ENCODE measurements at places on chromosomes 5 and 9.
A peak's percentile ranks its signal among the peaks of the same experiment; 100 is the strongest.

DNA sequence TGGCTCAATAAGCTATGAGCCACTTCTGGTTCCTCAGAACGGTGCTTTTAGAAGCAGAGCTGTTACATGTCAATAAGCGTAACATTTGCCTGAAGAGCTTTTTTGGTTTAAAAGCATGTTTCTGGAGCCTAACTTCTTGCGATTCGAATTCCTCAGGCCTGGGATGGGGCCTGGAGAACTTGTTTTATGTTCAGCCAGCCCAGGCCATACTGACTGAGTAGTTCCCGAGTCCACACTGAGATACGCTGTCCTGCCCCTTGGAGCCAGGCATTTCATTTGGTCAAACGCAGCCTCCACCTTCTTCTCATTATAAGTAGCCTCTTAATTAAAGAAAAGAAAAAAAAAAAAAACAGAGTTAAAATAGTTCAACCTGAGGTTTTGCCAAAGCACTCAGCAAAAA, 260.6 kb upstream of the ANKRD55 start:
- DNase-seq: no peak

- no peak for DNase-seq
These were observed 83.4 kb downstream of the GCNT1 start for GRCh38 chr9:76542360-76542759.

GRCh38 chr5:65753189-65753588, 31.2 kb downstream of the NLN start:
- DNase-seq: no peak

- no peak for DNase-seq
These were observed 7.3 kb downstream of the C1QTNF3 start for GRCh38 chr5:34035756-34036155.

DNA sequence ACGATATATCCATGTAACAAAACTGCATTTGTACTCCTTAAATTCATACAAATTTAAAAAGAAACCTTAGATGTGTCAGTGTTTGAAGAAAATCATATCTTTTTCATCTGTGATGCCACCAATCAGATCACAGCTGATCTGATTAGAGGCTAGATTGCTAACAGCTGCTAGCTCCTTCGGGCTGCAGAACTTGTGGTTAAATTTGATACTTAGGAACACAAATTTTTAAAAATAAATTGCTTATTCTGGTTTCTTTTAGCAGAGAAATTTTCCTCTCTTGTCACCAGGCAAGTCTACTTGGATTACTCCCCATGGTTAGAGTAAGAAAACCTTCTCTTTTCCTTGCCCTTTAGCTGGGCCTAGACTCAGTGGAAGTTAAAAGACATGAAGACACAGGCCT, 94.6 kb upstream of the RANBP6 start:
- DNase-seq: no peak

- peak; percentile 74 for DNase-seq
These were observed 99.2 kb upstream of the SPATA31C2 start for GRCh38 chr9:88237479-88237961.

DNA sequence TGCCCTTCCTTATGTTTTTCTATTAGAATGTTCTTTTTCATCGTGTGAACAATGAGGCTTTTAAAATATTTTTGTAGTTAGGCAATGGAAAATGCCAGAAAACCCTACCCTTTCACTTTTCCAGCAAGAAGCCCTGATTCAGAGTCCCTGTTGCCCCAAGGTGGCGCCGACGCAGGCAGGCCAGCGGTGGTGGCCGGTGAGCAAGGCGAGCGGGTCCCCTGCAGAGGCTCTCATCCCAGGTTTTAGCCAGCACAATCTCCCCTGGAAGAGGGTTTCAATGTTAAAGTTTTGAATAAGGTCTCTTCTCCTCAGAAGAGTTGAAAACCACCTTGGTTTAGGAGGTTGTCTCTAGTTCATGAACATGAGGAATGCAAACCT, 40.8 kb upstream of the CKMT2 start:
- DNase-seq: no peak

GRCh38 chr9:133142684-133143622, 20.8 kb downstream of the GBGT1 start:
- no peak for DNase-seq

DNA sequence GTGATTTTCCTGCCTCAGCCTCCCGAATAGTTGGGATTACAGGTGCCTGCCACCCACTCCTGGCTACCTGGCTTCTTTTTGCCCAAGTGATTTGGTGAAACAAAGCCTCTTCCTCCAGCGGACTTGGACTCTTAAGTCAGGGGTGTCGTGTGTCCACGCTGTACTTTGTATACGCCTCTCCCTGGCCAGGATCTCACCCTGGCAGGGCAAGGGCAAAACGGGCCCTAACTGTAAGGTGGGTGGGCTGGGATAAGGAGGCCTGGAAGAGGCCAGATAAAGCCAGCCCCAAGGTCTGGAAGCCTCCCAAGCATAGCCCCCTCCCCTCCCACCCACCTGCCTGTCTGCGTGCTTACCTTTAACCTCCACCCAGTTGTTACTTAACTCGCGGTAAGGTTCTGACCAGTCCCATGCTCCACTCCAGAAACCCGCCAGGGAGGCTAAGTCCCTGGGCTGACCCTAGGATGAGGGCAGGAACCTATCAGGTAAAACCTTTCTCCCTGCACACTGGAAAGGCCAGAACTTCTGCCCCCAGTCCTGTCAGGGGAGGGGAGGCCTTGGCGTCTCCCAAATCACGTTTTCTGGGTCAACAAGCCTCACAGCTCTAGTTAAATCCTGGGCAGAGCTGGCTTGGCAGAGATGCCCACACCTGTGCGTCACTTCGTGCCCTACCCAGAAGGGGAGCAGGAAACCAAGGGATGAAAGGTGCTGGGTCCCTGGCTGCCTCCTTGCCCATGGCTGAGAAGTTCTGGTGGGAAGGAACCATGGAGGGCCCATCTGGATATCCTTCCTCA, 8.4 kb downstream of the CDK9 start:
- no peak for DNase-seq

GRCh38 chr9:75911390-75911789, 20.9 kb downstream of the PCSK5 start:
- DNase-seq: no peak

- DNase-seq: peak; percentile 68
These were observed 69.8 kb upstream of the CCDC112 start for GRCh38 chr5:115366223-115366622.

GRCh38 chr5:94751460-94751859, 133.0 kb downstream of the SLF1 start:
- no peak for DNase-seq

DNA sequence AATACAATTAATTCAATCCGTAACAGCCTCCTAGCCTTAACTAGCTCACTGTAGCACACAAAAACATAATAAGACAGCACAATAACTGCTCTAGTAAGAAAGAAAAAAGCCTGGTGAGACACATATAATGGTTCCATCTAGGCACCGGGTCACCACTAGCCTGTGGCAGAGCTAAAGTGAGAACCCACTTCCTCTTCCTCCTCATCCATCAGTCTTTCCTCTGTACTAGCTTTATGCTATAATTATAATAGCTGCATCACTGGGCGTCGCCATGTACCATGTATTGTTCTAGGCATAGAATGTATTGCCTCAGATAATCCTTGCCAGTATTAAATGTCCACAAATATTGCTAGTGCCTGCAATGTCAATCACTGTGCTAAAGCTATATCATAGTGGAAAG, 23.1 kb downstream of the ADRB2 start:
- no peak for DNase-seq

DNA sequence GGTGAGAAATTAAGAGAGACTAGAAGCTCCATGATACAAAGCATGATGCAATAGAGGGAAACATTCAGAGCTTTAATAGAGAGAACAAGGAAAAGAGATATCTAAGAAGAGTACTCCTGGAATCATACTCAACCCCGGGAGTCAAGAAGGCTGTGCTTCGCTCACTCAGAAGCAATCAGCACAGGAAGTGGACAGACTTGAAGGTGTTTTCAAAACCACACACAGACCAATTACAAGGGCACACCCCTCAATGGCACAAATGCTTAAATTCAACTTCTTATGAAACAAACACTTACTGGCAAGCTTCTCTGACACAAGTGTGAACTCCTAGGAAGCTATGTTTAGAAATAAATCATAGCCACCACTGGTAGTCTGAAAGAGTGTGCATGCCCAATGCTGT, 462.3 kb downstream of the GABRG2 start:
- DNase-seq: no peak

- DNase-seq: peak; percentile 56
These were observed 26.2 kb upstream of the SPTLC1 start for GRCh38 chr9:92141144-92142129.

DNA sequence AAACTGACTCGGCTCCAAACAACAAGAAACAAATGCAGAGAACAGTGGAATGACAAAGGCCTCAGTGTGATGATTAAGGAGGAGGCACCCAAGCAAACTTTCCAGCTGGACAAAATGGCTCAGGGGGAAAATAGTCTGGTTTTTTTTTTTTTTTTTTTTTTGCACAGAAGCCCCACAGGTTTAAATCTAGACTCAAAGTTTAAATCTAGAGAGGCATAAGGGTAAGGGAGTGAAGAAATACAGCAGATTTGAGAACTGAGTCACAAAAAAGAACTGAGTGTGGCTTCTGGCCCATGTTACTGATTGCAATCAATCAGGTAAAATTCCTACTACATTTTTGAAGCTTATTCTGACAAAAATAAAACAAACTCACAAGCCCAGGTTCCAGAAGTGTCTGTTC, 12.3 kb downstream of the BOD1 start:
- DNase-seq: no peak

GRCh38 chr5:92019376-92019990, 636.4 kb upstream of the ARRDC3 start:
- DNase-seq: no peak

- no peak for DNase-seq
These were observed 36.3 kb upstream of the RLN1 start for GRCh38 chr9:5375790-5376477.

DNA sequence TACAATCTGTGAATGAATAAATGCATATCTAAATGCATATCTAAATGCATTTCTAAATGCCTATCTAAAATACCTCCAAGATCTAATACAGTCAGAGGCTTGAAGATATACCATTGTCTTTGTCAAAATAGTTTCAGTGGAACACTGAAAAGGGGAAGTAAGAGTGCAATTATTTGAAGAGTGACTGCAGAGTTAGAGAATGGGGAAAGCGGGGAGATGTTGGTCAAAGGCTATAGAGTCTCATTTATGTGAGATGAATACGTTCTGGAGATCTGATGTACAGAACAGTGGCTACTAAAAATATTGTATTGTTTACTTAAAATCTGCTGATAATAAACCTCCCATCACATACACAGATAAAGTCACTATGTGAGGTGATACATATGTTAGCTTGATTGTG, 1126.2 kb upstream of the CDH9 start:
- DNase-seq: no peak

GRCh38 chr5:52725808-52726207, 61.9 kb upstream of the ITGA1 start:
- peak; percentile 29 for DNase-seq

GRCh38 chr9:72337286-72337685, 27.7 kb downstream of the ZFAND5 start:
- DNase-seq: no peak

DNA sequence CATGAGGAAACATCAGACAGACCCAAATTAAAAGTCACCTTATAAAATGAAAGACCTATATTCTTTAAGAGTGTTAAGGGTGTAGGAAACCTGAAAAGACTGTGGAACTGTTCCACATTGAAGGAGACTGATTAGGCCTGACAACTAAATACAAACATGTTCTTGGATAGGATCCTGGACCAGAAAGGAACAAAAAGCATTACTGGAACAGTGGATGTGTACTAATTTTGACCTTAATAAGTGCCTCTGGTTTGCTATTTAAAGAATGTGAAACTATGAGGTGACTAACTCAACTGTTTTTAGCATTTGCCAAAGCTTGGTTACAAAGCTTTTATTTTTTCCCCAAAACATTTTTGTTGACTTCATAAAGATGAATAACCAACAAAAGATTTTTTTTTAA, 340.6 kb downstream of the CAAP1 start:
- DNase-seq: no peak

DNA sequence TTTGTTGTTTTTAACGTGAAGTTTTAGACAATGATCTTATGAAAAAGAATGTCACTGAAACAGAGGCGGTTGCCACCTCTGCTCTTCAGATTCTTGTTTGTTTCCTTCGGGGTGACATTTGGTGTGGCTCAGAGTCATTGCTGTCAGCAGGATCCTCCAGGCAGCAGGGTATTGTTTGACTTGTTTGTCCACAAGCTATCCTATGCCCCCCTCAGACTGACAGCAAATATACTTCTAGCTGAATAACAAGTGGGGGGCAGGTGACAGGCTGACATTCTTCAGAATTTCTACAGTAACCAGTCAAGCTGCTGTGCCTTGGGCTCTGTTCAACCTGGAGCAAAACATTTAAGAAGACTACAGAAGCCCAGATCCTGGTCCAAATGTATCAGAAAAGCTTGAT, 383.3 kb downstream of the YTHDC2 start:
- no peak for DNase-seq

DNA sequence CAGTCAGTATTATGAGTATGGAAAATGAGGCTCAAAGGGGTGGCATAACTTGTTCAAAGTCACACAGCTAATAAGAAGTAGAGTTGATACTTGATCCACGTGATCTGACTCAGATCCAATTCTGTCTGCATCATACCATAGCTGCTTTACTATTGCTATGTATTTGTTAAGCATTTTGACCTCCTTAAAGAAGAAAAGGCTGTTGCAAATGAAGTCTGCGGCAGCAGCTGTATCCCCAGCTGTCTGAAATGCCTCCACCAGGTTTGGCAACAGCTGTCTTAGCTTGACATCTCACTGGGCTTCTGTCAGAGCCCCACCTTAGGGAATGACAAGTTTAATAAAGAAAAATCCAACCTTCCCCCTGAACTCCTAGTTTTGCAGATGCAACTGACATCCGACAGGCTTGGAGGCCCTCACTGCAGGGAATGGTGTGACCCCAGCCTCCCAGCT, 75.6 kb upstream of the SLC44A1 start:
- peak; percentile 68 for DNase-seq

- DNase-seq: peak; percentile 86
These were observed 645 bp downstream of the SAP30L start for GRCh38 chr5:154446195-154447088.

GRCh38 chr9:110752766-110753165, 84.2 kb downstream of the MUSK start:
- no peak for DNase-seq

- peak; percentile 76 for DNase-seq
These were observed 69.2 kb downstream of the ANGPTL2 start for GRCh38 chr9:127053057-127053821.

- no peak for DNase-seq
These were observed 21.7 kb downstream of the FAT2 start for GRCh38 chr5:151569132-151570046.

GRCh38 chr5:2749514-2750025, 1.9 kb downstream of the IRX2 start:
- DNase-seq: no peak

GRCh38 chr9:5230554-5230953, 665 bp upstream of the INSL4 start:
- no peak for DNase-seq

DNA sequence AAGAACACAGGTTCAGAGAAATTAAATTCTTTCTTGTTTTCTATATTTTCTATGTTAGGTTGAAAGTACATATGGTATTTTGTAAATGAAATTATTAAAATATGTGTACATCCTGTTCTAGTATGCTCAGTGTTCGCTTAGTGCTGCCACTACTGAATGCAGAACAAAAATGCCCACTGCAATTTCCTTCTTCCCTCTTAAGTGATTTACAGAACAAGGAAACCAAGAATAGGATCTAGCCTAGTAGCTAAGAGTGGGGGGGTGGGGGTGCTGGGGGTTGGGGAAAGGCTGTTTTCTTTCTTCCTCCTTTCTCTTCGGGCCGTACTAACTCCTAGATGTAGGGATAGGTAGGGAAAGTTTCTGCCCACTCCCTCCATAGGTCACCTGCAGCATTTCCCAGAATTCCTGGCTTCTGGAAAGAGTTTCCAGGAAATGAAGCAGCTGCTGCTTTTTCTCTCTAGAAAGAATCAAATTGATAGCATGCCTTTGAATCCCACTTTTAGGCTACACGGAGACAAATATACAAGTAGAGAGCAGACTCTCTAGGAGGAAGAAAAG, 15.7 kb downstream of the SPATA9 start:
- no peak for DNase-seq
